NCI-H526 (cell line): ENCODE measurements at places on chromosomes 13 and 19.

GRCh38 chr13:110713981-110714796, 689 bp downstream of the ING1 start:
- DNase-seq = peak; percentile 79

GRCh38 chr13:79227418-79227817, 178.6 kb downstream of the RBM26 start:
- DNase-seq = no peak

DNA sequence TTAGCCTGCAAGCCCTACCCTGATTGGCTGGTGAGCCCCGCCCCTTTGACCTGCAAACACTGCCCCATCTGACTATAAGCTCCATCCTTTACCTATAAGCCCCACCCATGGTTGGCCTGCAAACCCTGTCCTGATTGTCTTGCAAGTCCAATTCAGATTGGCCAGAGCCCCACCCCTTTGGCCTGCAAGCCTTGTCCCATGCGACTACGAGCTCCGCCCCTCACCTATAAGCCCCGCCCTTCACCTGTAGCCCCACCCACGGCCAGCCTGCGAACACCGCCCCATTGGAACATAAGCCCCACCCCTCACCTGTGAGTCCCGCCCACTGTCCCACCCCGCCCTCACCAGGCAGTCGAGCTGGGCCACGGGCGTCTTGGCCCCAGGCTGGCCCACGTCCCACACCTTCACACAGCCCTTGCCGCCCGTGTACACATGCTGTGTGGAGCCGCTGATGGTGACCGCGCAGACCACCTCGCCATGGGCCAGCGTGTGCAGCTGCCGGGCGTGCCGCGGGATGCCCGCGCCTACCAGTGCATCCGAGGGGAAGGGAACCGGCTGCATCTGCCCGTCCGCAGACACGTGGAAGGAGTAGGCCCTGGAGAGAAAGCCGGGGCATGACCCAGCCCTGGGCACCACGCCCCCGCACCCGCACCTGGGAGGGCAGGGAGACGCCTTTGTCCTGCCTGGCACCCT, 22.9 kb downstream of the TLE2 start:
- peak; percentile 18 for DNase-seq

DNA sequence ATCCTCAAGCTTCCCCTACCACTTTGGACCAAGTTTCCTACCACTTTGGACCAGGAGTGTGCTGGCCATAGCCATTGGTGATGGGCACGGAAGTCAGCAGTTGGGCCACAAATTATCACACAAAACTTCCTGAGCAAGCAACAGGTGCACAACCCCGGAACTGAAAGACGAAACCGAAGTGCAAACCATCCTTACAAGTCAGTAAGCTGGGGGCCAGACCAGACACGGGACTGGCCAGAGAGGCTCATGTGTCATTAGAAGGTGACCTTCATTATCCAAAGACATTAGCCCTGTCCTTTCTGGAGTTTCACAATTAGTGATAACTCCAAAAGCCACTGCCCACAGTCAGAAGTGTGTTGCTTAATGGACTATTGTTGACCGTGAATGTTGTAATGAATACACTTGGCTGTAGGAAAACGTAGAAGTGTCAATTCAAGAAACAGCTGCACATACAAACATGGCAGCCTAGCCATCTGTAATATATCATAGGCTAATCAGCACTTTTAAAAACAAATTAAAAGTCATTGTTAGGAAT, 244.1 kb upstream of the IRS2 start:
- DNase-seq = no peak

DNA sequence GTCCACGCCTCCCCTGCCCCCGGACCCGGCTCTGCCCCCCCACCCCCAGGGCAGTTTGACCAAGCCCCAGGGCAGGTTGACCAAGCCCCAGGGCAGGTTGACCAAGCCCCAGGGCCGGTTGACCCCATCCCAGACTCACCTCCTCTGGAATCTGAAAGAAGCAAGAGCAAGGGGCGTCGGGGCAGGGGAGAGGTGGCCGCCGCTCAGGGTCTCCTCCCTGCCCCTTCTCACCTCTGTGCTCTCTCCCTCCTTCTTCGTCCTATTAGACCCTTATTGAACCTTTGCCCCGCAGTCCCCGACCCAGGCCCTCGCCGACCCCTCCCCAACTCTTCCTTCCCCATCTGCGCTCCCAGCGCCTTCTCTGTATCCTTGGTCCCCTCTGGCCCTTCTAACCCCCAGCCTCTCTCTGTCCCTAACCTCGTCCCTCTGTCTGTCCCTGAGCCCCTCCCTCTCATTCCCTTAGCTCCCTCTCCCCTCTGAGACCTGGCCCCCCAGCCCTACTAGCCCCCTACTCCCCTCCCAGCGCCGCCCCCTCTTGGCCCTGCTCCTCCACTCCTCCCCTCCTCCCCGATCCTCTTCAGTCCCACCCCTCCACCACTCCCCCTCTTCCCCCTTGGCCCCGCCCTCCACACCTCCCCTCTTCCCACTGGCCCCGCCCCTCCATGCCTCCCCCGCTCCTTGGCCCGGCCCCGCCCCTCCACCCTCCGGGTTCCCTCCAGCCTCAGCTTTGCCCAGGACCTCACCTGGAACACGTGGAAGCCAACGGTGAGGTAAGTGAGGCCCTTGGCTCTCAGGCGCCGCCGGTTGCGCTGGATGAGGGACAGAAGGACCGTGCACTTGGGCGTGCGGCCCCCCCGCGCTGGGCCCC, 7.6 kb downstream of the CAPN12 start:
- peak; percentile 60 for DNase-seq

- DNase-seq = no peak
Measured at GRCh38 chr19:43337737-43338136, 15.7 kb upstream of the CD177 start.

GRCh38 chr19:55661826-55662225, 7.0 kb downstream of the U2AF2 start:
- DNase-seq = no peak

- peak; percentile 76 for DNase-seq
Measured at GRCh38 chr19:46009530-46010510, 13.0 kb downstream of the PGLYRP1 start.

- DNase-seq = no peak
Measured at GRCh38 chr13:20738616-20739015, 35.1 kb downstream of the IL17D start.

DNA sequence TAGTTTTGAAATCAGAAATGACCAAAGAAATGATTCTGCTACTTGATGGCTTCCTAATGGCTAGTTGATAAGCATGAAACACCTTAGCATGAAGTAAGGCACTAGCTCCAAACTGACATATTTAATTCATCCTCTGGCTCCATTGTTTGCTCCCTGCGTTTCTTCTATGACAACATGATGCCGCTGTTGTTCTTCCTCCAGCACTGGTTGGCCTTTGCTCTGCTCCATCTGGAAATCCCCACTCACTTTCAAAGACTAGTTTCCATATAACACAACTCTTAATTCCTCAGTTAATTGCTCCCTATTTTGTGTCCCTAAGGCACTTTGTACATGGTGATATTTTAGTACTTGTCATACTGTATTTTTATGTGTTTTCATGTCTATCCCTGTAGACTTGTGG, 151.6 kb downstream of the GPC6 start:
- DNase-seq = peak; percentile 59

- peak; percentile 89 for DNase-seq
Measured at GRCh38 chr19:49142866-49143335, 12.3 kb downstream of the HRC start.

DNA sequence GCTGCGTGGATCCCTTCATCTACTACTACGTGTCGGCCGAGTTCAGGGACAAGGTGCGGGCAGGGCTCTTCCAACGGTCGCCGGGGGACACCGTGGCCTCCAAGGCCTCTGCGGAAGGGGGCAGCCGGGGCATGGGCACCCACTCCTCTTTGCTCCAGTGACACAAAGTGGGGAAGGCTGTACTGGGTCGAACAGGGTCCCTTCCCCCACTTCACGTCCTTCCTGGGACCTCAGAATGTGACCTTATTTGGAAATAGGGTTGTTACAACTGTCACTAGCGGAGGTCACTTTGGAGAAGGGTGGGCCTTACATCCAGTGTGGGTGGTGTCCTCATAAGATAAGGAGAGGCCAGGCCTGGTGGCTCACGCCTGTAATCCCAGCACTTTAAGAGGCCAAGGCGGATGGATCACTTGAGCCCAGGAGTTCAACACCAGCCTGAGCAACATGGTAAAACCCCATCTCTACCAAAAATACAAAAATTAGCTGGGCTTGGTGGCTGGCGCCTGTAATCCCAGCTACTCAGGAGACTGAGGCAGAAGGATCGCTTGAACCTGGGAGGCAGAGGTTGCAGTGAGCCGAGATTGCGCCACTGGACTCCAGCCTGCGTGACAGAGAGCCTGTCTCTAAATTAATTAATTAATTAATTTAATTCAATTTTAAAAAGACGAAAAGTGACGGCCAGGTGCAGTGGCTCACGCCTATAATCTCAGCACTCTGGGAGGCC, 1.8 kb downstream of the F2RL3 start:
- DNase-seq = no peak

DNA sequence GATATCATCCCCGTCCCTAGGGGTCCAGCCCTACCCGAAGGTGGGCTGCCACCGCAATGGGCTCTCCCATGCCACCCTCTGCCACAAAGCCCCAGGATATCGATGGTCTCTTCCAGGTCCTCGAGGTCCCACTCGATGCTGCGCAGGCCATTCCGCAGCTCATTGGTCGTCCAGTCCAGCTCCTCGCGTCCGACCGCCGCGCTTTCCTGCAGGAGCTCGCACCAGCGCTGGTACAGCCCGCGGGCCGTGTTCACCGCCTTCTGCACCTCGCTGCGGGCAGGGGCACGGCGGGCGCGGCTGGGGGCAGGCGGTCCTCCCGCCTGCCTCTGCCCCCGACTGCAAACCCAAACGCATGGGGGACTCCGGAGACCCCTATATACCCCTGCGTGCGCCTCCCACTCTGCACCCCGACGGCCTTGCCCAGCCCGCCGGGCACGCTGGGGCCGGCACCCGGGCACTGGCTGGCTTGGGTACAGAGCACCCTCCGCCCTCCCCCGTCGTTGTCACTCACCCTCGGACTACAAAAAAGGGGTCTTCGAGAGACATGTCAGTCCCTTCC, 468 bp downstream of the STX10 start:
- DNase-seq = peak; percentile 13

GRCh38 chr19:38213911-38214625, 10.0 kb downstream of the DPF1 start:
- DNase-seq = no peak

DNA sequence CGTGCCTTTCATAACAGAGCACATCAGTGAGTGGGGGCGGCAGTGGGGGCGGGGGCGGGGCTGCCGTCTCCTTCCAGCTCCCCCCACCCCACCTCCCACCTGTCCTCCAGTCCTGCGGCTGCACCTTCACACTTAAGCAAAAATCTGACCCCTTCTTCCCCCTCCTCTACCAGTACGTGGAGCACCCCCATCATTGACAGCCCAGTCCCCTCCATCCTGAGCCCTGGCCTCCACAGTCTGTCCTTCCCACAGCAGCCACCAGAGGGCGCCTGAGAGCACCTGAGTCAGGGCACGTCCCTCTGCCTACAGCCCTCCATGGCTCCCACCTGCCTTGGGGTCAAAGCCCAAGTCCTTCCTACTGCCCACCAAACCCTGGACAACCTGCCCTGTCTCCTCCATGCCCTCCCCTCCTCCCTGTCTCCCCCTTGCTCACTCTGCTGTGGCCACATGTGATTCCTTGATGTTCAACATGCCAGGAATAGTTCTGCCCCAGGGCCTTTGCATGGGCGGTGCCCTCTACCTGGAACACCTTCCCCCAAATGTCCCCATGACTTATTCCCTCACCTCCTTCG, 4.0 kb downstream of the EBI3 start:
- no peak for DNase-seq

GRCh38 chr13:19070398-19070735, 111.3 kb downstream of the TUBA3C start:
- DNase-seq = no peak

DNA sequence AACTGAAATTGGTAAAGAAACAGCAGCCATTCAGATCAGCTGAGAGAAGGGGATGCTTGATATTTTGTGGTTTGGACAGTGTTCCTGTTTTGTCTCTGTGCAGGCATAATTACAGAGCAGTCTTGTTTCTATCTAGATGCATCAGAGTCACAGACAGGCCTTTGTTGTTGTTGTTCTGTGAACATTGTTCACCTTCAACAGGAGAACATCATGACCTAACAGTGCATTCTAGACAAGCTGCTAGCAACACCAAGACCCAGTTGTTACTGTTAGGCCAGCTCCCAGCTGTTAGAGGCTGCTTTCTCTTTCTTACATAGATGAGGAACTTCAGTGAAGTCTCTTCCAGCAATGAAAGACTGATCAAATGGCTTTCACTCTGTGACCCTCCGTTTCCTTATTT, 8.5 kb upstream of the LSR start:
- DNase-seq = no peak

DNA sequence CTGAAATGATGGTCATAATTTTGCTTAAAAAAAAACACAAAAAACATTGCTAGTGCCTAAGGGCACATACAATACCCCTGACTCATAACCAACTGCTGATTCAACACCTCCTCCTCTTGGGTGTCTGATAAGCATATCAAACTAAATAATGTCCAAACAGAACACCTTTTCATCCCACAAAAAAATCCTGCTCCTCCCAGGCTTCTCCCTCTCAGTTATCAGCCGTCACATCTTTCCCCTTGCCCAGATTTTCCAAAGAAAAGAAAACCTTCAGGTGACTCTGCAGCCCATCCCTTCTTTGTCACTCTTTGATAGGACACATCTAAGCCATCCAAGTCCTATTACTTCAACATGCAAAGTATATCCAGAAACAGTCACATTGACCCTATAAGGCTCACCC, 46.9 kb downstream of the ABCC4 start:
- DNase-seq = no peak

DNA sequence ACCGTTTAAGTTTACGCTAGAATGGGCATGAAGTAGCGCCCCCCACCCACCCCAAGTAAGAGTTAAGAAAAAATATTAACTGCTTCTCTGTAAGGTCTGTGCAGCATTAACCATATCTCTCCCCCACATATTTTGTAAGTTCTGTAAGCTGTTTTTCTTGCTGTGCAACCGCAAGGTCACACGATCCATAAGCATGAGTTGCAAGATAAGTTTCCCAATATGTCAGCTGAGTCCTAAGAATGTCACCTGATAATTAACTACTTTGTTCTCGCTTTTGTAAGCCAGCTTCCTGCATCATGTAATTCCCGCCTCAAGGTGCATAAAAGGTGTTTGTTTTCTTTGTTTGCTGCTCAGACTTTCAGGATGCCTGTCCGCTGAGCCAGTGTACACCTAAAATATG, 187.0 kb downstream of the MYO16 start:
- DNase-seq = no peak

GRCh38 chr13:50292081-50292480, 276.8 kb downstream of the KCNRG start:
- DNase-seq = no peak

- no peak for DNase-seq
Measured at GRCh38 chr13:45162194-45162593, 38.7 kb downstream of the KCTD4 start.

- DNase-seq = no peak
Measured at GRCh38 chr19:679418-680286, 3.5 kb downstream of the FSTL3 start.

GRCh38 chr19:50248826-50249225, 45.4 kb downstream of the MYH14 start:
- DNase-seq = no peak
